Esophagus squamous epithelium (tissue), 5 donors: ENCODE measurements at places on chromosomes 2 and 18. TPM values are rescaled to one million over a fixed set of nuclear protein-coding genes. Genes with fewer than 3 reads are reported as not detected.

GRCh38 chr2:219706823-219707281 is 79.4 kb downstream of the SLC4A3 start:
- no peak for DNase-seq

DNA sequence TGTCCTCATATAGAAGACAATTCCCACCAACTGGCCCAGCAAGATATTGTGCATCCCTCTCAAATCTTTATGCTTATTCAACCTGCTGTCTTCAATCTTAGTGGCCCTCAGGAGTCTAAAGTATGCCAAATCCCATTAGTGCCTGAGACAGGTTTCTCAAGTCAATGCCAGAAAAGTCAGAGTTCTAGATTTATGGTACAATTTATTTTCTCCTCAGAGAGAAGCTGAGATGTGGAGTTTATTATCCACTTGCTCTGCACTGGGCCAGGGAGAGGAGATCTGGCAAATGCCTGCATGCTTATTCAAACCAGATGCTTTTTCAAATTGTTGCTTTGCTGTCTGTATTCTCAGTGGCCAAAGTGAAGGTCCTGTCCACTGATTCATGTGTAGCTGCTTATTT is 825.2 kb downstream of the METTL4 start:
- no peak for DNase-seq

LTBP1 gene
- total RNA-seq: 19.2 TPM

IL36A gene
- 54.9 TPM for total RNA-seq

SPRED2 gene
- 8.1 TPM for total RNA-seq

CD302 gene
- 3.2 TPM for total RNA-seq

DNA sequence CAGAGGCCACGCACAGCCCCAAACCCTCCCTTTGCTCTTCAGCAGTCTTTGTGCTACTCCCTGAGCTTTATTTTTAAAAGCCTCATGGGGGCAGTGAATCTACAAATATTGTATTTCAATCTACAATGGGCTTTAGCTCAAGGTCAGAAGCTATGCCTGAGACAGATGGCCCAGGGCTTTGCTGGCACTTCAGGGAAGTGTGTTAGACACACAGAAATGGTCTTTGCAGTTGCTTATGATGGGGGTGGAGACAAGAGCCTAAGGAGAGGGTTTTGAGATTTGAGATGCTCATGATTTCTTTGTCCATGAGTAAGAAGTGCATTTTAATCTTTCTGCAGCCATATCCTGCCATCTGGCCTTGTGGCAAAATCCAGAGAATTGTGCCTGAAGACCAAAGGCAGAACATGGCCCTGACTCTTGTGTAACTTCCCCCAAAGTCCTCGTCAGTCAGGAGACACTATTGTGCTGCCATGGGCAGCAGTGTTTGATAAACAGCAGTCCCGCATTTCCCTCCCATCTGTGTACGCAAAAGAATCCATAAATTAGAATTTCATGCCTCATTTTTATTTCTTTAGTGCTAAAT is 92.6 kb downstream of the VAPA start:
- no peak for DNase-seq

DNA sequence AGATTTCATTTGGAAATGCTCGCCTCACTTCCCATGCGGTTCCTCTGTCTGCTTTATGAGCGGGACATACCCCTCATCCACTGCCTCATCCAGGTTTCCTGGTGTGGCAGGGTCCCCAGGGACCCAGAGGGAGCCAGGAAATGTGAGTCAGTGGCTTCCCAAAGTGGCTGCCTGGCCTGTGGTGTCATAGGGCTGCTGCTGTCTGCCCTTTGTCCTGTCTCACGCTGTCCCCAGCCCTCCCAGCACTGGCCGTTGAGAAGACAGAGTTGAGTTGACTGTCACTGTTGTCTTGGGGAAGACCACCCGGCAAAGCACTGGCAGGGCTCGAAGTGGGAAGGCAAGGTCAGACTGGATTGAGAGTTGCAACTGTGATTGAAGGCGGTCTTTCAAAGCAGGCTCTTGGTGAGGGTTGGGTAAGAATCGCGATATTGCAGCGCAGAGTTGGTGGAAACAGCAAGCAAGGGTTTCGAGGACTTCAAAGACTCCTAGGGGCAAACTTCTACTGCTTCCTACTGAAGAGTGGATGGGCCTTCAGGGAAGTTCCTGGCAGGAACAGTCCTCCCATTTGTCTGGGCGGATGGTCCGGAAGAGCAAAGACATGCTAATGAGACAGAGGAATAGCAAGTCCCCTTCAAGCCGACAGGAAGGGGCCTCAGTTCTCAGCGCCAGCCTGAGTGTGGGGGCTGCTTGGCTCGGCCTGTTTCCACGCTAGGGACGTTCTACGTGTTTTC is 33.9 kb downstream of the RAB31 start:
- DNase-seq: no peak

KANSL1L gene
- 21.7 TPM for total RNA-seq

VSNL1 gene
- total RNA-seq: 88.3 TPM

STARD6 gene
- not detected for total RNA-seq

DNA sequence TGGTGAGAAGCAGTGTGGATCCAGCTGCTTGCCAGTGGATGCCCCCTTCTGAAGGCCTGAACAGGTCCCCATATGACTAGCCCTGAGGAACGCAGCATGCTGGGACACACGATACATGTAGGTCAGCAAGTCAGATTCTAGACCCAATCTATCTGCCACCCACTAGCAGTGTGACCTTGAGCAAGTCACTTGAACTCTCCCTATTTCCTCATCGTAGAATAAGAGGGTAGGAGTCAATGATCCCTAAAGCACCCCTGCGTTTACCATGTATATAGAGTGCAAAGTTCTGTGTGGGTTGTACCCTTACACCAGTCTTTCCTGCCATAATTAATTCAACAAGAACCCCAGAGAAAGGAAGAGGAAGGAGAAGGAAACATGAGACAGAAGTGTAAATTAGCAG is 123.7 kb downstream of the GALNT14 start:
- DNase-seq: no peak

DNA sequence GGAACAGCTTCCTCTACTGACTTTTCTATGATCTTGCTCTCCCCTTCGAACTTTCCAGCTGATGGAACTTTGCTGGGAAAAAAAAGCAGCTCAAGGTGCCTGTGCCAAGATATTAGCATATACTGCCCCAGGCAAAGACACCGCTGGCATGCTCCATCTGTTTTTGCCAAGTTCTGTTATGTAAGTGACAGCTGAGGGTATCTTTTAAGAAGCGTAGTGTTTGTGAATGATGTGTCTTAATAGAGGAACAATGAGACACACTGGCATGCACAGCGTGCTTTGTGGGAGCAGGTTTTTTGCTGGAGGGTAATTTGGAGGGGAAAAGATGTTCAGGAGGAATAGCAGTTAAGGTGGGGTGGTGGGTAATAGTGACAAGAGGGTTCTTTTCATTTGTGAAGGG is 47.8 kb downstream of the SLC4A3 start:
- DNase-seq: no peak

FLACC1 gene
- 0.56 TPM for total RNA-seq

- no peak for DNase-seq
Observed at GRCh38 chr18:75268364-75268646, 57.7 kb downstream of the TSHZ1 start.

GRCh38 chr2:240397924-240398645 is 37.4 kb upstream of the GPC1 start:
- DNase-seq: no peak

- DNase-seq: no peak
Observed at GRCh38 chr18:43507842-43508481, 230.7 kb upstream of the SYT4 start.

GRCh38 chr2:69554981-69555380 is 88.6 kb downstream of the AAK1 start:
- no peak for DNase-seq

DNA sequence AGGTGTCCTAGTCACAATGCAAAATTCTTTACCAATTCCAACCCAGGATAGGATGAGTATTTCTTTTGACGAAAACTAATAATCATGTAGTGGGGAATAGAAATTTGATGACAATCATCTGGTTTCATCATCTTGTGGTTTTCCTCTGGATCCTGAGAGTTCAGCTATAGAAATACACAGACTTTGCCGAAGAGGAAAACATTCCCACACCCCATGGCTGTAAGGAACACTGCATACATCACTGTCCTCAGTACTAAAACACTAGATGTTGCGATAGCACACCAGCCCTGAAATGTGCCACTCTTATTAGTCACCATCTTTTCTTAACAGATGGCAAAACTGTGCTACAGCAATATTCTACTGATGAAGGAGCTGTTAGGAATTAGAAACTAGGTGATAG is 29.4 kb downstream of the CERKL start:
- DNase-seq: no peak

- no peak for DNase-seq
Observed at GRCh38 chr2:36975306-36975705, 9.0 kb upstream of the STRN start.
